ENCODE measurements at places on chromosomes 7 and 10.

GRCh38 chr7:29189743-29190201, 4.8 kb upstream of the CHN2 start:
- peak; percentile 14 for DNase-seq

DNA sequence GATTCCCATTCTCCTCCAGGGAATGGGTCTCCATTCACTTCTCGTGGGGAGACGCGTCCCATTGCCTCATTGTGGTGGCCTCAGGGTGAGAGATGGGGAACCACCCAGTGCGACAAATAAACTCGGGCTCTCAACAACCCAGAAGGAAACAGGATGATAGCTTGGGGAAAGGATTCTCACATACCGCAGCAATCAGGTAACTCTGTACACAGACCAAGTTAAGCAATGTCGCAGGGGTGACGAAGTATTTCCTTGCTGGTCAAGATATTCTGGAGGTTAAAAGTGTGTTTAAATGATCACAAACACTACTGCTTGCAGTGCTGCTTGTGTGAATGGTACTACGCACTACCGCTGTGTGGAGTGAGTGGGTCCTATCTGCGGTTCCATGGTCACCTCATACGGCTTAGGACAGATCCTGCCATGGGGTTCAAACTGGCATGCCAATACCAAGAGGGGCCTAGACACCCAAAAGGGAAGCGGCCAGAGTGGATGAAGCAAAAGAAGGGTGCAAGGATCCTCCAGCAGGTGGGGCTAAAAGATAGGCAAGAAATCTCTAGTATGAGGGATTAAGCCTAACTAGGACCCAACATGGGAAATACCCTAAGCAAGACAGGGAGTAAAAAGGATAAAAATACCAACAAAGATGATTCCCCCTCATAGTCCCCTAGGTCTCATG, 143.8 kb upstream of the TMEM106B start:
- peak; percentile 57 for DNase-seq

- no peak for DNase-seq
Measured at GRCh38 chr10:26057466-26057865, 123.4 kb downstream of the MYO3A start.

DNA sequence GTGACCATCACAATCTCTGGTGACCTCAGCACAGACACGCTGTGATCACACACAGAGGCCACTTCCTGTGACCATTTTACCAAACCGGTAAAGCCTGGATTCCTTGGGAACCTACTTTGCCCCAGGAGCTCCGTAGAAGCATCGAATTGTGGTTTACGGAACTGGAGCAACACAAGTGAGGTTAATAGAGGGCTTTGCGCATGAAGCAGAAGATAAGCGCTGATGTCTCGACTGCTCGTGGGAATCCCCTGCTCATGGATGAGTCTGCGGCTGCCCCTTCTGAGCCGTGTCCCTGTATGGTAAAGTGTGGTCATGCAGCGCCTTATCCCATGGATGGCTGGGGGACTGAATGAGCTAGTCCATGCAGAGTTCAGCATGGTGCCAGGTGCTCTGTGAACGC, 53.6 kb downstream of the VIPR2 start:
- no peak for DNase-seq

- DNase-seq = no peak
Measured at GRCh38 chr10:91197127-91197526, 23.3 kb upstream of the PCGF5 start.

- DNase-seq = no peak
Measured at GRCh38 chr10:79353726-79354125, 6.5 kb downstream of the PPIF start.

- DNase-seq = no peak
Measured at GRCh38 chr7:104903044-104903443, 111.0 kb upstream of the KMT2E start.

DNA sequence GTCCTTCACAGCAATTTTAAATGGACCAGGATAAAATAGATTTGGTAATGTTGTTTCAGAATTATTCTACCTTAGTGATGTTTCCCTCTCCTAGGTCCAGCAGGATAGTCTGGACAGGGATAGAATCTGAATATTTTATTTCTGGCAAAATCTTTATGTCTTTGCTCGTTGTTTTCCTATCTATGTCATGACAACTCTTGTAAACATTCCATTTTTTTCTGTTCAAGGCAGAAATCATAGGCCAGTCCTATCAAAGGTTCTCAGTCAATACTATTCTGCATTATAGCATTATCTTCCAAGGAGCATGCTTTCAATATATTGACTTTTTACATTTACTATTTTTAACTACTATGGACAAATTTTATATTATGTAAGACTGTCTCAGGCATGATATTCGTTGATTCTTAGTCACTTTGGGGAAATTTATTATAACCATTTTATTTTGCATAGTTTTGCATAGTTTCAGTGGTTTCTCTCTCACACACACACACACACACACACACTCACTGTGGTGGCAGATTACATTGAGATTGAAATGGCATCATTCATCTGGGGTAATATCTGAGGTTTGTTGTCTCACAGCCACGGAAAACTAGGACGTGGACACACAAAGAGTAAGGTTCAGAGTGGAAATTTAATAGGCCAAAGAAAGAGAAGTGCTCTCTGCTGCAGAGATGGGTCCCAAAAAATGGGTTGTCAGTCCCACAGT, 17.2 kb downstream of the TAS2R60 start:
- DNase-seq = no peak

- DNase-seq = no peak
Measured at GRCh38 chr7:7857143-7857583, 111.4 kb upstream of the GLCCI1 start.

DNA sequence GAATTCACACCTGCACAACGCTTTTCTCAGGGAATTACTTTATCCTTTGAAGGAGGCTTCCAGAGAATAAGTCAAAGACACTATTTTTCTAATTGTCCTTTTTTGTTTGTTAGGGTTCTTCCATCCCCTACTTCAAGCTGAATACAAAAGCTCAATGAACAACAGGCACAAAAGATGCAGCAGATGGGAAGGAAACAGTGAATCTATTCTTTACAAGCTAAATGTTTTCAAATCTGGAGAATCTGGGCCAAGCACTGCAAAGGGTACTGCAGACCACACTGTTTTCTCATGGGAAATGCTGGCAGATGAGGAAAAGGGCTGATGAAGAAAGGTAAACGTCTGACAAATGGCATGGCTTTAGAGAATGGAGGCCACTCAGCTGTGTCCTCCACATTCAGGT, 18.5 kb downstream of the LIPA start:
- no peak for DNase-seq

GRCh38 chr7:131145026-131145425, 182.7 kb upstream of the MKLN1 start:
- DNase-seq = no peak

- no peak for DNase-seq
Measured at GRCh38 chr7:56097700-56098099, 4.9 kb upstream of the PHKG1 start.

DNA sequence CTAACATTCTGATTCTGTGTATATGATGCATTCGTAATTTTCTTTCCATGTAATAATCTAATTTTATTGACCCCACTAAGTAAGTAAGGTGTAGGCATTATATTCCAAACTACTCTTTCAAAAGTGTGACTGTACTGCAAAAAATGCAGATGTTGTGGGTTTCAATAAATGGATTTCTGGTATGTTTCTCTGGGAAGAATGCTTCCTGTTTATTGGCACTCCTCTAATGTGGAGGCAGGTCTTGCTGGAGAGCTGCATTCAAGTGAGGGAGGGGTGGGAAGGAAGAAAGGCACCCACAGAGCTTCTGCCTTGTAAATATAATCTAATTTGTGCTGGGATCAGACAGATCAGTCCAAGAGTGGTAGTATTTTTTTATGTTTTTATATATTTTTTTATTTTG, 23.9 kb downstream of the ST7 start:
- no peak for DNase-seq

DNA sequence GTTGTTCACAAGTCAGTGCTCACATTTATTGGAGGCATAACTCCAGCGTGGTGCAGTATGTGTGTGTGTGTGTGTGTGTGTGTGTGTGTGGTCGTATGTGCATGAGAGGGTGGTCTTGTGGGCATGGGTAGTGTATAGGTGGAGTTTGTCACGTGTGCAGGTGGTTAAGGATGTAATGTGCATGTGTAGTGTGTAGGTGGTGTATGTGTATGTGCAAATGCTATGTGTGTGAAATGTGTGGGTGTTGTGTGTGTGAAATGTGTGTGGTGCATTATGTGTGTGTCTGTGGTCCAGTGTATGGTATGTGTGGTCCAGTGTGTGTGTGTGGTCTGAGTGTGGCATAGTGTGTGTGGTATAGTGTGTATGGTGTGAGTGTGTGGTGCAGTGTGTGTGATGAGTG, 30.3 kb upstream of the PODXL start:
- DNase-seq = no peak

- no peak for DNase-seq
Measured at GRCh38 chr7:18495412-18496340, at the start of gene HDAC9. HDAC9 (plus strand) TSS chr7:18495749; CDS start chr7:18496303, 554 bp downstream.

- DNase-seq = no peak
Measured at GRCh38 chr10:128522551-128523308, 396.5 kb upstream of the MKI67 start.

All from activated CD4-positive, alpha-beta T cell treated with anti-CD3 and anti-CD28 coated beads, Interleukin-2, amount 50 U/mL, for 24 hours (primary cell).